8988T (cell line): ENCODE measurements at places on chromosomes 12 and 14.

GRCh38 chr14:59332727-59333126 is 132.5 kb downstream of the GPR135 start:
- DNase-seq: no peak

- DNase-seq: no peak
Measured at GRCh38 chr12:5036031-5036430, 7.6 kb upstream of the KCNA5 start.

DNA sequence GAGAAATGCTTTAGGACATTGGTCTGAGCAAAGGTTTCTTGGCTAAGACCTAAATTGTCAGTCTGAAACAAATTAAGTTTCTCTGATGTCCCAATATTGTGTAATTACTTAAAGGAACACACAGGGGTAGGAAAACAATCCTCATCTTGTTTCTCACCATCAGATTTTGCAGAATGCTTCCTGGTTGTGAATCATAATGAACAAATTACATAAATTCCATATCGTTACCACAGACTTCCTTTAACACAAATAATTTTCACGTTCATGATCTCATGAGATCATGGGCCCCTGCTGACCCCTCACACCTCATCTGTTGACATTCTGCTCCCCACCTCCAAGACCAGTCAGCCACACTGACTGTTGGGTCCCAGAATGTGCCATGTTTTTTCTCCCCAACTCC is 194.1 kb downstream of the MON2 start:
- DNase-seq: no peak

DNA sequence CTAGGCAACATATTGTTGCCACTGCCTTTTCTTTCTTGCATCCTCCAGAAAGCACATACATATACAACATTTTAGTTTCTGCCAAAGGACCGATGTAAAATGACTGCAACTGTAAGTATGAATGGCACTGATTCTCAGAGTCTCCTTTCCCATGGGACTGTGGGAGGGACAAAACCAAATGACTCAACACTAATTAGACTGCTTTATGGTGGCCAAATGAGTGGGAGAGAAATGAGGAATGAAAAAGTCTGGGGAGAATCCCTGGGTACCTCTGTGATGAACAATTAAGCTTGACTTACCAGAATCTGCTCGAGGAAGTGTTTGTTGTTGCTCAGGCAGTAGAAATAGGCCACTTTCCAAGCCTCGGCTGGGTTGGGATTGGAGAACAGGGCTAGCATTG is 10.1 kb downstream of the ZFYVE26 start:
- no peak for DNase-seq
